ENCODE measurements at places on chromosomes 5 and 9.

GRCh38 chr9:5478206-5478605 is 27.9 kb downstream of the CD274 start:
- no peak for DNase-seq

GRCh38 chr5:133932441-133933168 is 35.8 kb downstream of the C5orf15 start:
- no peak for DNase-seq

DNA sequence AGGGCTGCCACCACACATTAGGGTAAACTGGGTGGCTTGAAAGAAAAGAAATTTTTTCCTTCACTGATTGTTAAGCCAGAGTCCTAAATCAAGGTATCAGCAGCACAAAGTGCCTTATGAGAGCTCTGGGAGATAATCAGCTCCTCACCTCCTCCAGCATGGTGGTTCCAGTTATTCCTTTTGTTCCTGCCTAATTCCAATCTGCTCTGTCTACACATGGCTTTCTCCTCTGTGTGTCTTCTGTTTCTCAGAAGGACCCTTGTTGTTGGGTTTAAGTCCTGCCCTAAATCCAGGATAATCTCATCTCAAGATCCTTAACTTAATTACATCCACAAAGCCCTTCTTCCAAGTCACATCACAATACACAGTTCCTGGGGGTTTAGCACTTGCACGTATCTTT is 1352.0 kb upstream of the CDH9 start:
- DNase-seq = no peak

DNA sequence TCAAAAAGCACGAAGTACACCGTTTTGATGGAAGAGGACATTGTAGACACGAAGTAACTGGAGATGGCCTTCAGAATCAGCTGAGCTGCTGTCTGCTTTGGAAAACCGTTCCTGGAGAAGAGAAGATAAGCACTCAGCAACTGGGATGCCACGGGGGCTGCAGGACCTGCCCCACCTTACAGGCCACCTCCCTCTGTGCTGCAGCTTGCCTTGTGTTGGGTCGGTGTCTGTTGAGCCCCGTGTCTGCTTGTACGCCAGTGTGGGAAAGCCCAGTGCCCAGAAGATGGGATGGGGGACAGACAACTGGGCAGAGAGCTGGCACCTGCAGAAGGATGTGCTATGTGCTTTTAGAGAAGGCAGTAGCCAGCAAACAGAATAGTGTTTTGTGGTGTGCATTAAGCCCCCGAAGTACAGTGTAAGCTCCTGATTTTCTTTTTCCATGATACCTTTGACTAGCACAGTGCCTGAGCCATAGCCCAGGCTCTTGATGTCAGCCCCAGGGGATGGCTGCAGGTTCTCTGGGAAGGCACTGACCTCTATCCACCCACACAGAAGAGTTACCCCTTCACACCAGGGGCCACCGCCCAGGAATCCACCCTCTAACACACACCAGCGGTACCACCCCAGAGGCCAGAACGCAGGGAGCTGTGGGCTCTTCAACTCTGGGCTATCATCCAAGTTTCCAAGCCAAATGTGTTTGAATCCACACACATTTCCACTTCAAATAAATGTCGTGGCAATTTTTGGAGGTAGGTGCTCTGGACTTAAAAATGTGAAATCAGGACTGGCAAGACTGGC is 63.8 kb downstream of the MACROH2A1 start:
- DNase-seq = peak; percentile 12

DNA sequence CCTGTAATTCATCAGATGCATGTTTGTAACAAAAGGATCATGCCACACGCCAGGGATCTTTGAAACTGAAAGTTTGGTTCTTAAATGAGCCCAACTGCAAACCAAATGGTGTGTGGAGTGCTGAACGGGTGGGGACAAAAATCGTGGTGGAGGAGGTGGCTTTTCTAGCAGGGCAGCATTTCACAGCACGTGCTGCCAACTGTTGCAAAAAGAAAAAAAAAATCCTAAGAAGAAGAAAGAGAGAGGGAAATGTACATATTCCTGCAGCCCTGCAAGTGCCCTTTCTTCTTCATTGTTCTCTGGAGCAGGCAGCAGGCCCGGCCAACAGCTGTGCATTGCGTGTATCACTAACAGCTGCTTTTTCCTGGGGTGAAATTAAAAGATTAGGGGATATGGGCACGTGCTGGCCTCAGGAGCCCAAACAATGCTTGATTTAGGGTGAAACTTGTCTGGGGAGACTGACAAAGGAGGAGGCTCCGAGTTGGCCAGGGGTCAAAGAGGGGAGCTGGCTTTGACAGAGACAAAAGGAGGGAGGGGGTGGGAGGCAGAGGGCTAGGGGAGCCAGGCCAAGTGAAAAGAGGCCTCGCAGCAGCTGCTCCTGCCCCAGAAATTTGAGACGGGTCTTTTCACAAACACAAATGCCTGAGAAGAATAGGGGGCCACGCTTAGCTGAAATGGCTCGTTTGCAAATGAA is 73.0 kb downstream of the GADD45G start:
- DNase-seq = no peak

DNA sequence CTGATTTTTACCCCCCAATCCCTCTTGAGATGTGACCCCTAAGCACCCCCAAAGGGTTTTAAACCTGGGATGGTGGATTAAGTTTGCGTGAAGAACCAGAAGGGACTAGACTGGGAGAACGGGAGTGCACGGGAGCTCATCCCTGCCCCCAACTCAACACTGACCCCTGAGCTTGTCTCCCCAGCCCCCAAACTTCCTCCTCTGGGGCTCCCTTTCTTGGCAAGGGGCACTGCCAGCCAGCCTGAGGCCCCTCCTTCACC is 5.0 kb upstream of the SET start:
- no peak for DNase-seq

- DNase-seq = no peak
These were observed 51.3 kb upstream of the SUB1 start for GRCh38 chr5:32534041-32534440.

All from astrocyte (in vitro differentiated cells and primary cell).